ENCODE measurements at places on chromosomes 12 and 14. TPM values are rescaled to one million over a fixed set of nuclear protein-coding genes. Genes with fewer than 3 reads are reported as not detected.

Gene HOXC4
- 0.16 TPM for total RNA-seq

Gene GSC
- not detected for total RNA-seq

Gene MSRB3
- total RNA-seq: 23.3 TPM

Gene NYNRIN
- 17.5 TPM for total RNA-seq

Gene TMPRSS12
- not detected for total RNA-seq

Gene ERBB3
- 0.94 TPM for total RNA-seq

Gene LALBA
- not detected for total RNA-seq

Gene PLA2G1B
- total RNA-seq: 0.17 TPM

Gene ACOT4
- 0.32 TPM for total RNA-seq

Gene KRT74
- not detected for total RNA-seq

Gene ADAMTS20
- not detected for total RNA-seq

Gene PDE3A
- 2.2 TPM for total RNA-seq

Gene FAM181A
- not detected for total RNA-seq

Gene HOXC9
- total RNA-seq: 0.52 TPM

Gene PMCH
- 0.16 TPM for total RNA-seq

Gene CLEC9A
- not detected for total RNA-seq

Gene LUM
- 496 TPM for total RNA-seq

Gene RAB15
- 2.4 TPM for total RNA-seq

Gene CD163
- total RNA-seq: not detected

Gene RACGAP1
- 24.0 TPM for total RNA-seq

Gene IGFBP6
- total RNA-seq: 1,620 TPM

Gene KRT77
- total RNA-seq: not detected

Gene CYP27B1
- 0.26 TPM for total RNA-seq

Gene FGF6
- total RNA-seq: not detected

Gene DEGS2
- total RNA-seq: 0.16 TPM

Gene SLC4A8
- 7.6 TPM for total RNA-seq

Gene KLHDC2
- 115 TPM for total RNA-seq

Gene KRT5
- total RNA-seq: 14.9 TPM

Gene SETD3
- 24.0 TPM for total RNA-seq

Gene LPCAT3
- 10.2 TPM for total RNA-seq

Gene PRH2
- total RNA-seq: 0.63 TPM

Gene AMDHD1
- 0.09 TPM for total RNA-seq

Gene CLEC1B
- total RNA-seq: not detected

Gene NAV3
- total RNA-seq: 41.8 TPM

Gene CLECL1
- total RNA-seq: not detected

Gene RNF41
- total RNA-seq: 81.8 TPM

Gene TRHDE
- total RNA-seq: 16.2 TPM

Gene SDR9C7
- not detected for total RNA-seq

Gene GLIPR1
- 39.2 TPM for total RNA-seq

Gene TAS2R42
- total RNA-seq: not detected

Gene LRRK2
- total RNA-seq: 11.0 TPM

Gene HSPB8
- total RNA-seq: 9.8 TPM

Gene REM2
- 0.16 TPM for total RNA-seq

Gene OTOGL
- 0.43 TPM for total RNA-seq

Gene MIPOL1
- 10.2 TPM for total RNA-seq

Gene OVCH1
- under 0.01 TPM for total RNA-seq

Gene LRRC9
- not detected for total RNA-seq

Gene CNTN1
- total RNA-seq: 0.63 TPM

Gene KRT83
- not detected for total RNA-seq
